ENCODE measurements at places on chromosomes 5 and 9.
A peak's percentile ranks its signal among the peaks of the same experiment; 100 is the strongest.

GRCh38 chr9:98707166-98708102, 1.3 kb downstream of the GABBR2 start:
- peak; percentile 67 for DNase-seq

DNA sequence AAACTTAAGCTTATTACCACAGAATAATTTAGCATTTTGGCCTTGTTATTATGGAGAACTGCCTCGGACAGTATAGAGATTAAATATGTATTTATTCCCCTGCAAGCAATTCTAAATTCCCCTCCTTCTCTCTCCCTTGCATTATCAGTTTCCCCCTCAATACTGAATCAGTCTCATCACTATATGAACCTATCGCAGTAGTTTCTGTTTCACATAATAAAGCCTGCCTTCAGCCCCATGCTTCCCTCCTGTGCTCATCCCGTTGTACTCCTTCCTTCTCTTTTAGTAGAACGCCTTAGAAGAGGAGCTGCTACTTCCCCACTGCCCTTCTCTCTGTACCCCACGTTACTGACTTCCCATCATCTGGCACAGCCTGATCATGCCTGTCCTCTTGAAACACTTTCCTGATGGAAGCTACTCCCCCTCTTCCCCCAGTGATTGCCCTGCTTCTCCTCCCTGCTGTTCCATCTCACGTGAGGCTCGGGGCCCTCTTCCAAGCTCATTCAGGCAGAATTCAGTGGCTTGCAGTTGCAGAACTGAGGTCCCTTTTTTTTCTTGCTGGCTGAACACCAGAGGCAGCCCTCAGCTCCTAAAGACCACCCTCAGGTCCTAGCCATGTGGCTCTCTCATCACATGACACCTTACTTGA, 93.4 kb downstream of the PPIC start:
- no peak for DNase-seq

DNA sequence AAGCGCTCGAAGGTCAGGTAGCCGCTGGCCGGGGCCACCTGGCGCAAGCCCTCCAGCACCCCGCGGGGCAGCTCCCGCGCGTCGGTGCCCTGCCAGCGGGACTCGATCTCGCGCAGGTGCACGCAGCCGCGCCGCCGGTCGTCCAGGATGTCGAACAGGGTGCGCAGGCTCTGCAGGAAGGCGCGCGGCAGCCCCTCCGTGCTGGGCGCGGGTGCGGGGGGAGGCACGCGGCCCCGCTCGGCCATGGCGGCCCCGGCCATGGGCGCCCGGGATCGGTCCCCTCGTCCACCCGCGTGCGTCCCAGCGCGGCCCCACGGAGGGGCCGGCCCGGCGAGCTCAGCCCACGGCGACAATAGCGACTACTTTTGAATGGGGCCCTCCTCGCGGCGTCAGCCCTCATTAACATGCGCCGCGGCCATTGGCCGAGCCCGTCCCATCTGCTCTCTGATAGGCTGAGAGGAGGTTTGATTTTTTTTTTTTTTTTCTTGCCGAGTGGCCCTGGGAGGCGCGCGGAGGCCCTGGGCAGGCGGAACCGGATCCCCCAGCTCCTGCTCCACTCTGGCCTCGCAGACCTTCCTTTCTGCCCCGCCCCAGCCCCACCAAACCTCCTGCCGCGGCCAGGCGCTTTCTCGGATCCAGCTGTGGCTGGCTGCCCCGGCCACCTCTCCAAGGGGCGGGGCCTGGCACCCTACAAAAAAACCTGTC, at the start of gene SAPCD2:
Gene SAPCD2, minus strand, starts transcription at position 357 of the 705 bp plus-strand sequence. Its CDS starts 97 bp downstream, at position 260.
- peak; percentile 53 for DNase-seq

DNA sequence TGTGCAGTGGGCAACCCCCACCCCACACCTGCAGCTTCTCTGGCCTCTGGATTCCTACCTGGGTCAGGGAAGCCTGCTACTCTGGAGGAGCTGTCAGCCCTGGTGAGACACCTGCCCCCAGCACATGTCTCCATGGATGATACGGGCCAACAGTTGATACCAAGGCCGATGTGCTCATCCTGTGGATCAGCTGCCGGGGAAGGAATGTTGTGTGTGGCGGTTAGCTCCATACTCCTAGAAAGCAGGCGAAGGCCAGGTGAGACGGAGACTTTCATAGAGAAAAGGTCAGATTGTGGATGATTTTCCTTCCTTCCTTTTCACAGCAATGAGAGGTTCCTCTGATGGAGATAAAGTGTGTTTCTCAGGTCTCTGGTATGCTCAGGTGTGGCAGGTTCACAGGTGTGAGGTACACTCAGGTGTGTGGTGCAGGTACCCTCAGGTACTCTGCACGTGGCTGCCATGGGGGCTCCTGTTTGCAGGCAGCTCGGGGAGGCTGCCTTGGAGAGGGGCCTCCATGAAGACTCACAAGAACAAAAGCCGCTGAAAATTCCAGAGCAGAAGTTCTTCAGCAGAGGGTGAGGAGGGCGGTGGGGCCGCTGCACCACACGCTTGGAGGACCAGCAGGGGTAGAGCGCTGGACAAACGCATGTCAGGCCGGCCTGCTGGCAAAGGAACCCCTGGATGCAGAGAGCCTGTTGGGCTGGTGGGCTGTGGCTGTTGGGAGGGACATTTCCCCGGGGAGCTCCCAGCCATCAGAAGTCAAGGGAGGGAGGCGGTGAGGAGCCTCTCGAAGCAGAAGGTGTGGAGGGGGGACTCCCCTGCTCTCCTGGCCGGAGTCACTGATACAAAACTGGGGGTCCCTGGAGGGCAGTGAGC, 5.1 kb upstream of the AHRR start:
- no peak for DNase-seq

Data from hypothalamus (tissue), 51 donors.